ENCODE measurements at places on chromosomes 1 and 21.

DNA sequence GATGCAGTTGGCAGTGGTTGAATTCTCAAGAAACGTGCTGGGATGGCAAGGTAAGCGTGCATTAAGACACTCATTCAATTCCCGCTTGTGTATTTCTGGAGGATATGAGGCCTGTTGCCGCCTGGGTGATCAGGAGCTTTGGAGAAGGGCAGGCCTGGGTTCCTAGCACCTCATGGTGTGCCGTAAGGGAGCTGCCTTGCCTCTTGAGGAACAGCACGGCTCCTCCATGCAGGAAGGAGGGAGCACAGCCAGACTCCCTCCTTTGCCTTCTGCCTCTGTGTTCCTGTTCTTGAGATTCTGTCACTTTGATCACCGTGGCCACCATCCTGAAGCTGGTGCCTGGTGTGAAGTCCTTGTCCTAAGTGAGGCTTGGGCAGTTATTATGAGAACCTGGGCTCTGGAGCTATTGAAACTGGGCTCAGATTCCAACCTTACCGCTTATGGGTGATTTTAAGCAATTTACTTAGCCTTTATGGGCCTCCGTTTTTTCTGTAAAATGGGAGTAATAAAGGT is 18.3 kb downstream of the SLFNL1 start:
- DNase-seq, result no peak

DNA sequence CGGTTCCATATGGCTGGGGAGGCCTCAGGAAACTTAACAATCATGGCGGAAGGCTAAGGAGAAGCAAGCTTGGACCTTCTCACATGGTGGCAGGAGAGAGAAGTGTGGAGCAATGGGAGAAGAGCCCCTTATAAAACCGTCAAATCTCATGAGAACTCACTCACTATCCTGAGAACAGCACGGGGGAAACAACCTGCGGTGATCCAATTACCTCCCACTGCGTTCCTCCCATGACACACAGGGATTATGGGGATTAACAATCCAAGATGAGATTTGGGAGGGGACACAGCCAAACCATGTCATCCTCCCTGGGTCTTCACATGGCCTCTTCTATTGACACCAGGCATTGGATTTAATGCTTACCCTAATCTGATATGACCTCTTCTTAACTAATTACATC is 455.1 kb upstream of the VAMP3 start:
- DNase-seq, result no peak

DNA sequence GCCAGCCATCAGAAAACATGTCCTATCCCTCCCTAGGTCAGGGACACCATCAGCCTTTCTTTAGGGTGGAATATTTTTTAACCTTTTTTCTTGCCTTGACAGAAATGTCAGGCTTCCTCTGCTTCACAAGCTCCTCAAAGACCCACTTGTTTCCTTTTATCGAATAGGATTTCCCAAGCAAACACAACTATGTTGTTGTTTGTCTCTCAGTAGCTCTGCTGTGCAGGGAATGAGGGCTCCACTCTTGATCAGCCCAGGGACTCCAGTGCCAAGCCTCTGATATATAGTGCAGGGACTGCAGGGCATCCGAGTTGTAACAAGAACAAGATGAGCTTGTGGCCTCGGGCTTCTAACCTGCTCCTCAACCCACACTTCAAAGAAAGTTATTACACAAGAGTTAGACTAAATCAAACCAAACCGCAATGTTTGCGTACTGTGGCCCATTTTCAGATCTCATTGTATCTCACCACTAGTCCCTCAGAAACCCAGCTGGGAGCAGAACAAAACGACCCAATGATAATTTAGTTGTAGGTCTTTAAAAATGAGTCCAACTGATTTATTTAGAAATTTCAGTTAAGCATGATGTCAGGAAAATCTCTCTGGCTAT is 108.1 kb downstream of the ATG4C start:
- no peak for DNase-seq

GRCh38 chr1:230012093-230012393 is 55.0 kb upstream of the GALNT2 start:
- DNase-seq, result no peak

DNA sequence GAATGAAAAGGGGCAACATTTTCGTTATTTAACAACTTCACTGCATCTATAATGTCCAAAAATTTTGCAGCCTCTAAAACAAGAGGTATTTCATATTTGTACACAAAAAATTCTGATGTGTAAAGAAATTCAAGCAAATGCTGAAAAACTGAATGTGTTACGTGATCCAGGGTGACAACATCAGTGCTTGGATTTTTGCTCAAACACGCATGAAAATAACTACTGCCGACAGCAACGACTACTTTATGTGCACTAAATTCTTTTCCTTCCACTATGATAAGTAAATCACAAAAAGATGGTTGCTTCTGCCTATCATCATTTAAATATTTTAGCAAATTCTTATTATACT is 53.4 kb upstream of the ASPM start:
- DNase-seq, result no peak

DNA sequence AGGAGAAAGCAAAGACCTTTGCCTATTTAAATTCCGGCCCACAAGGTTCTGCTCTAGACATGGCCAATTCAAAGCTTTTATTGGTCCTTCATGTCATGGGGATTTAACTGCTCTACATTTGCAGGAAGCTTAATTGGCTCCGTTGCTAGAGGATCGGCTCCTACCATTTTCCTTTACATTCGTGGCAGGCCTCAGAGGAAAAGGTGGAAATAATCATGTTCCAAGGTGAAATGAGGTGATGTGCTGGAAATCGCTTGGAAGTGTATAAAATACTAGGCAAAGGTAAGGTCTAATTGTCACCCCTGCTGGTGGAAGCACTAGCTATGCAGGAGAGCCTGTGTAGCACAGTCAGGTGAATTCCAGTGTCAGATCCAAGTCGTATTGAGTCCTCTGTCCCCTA is 55.5 kb downstream of the ATP1A1 start:
- no peak for DNase-seq

DNA sequence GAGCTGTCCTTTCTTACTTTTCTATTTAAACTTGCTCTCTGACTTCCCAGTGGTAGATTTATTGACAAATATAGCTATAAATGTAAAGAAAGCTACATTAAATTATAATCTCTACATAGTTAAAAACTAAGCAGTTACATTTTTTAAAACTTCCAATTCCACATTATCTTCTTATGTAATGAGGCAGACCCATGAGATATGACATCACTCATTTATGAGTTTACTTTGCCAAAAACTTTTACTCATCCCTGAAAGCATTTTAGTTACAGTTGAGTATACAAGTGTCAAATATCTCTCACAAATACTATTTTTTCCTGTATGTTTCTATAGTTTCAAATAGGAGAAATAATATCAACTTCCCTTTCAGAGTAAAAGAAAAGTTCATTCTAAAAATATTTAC is 3.8 kb downstream of the NMNAT2 start:
- no peak for DNase-seq

Data from H54 (cell line).